ENCODE measurements at places on chromosomes 5 and 9.

DNA sequence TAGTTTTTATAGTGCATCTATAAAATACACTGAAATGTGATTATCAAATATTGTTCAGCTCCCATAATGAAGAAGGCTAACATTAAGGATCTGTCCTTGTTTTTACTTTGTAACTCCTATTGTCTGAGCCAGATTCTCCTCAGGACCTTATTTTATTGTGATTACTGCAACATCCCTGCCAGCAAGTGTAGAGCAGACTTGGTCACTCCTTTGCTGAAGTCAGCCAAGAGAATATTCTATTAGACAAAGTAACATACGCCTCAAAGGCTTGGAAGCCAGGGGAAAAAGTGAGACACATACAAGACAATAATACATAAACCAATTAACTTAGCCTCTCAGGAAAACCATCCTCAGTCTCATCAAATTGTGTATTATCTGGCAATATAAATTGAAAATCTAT lies 269.6 kb downstream of the ARL15 start:
- DNase-seq = no peak

- DNase-seq = no peak
Measured at GRCh38 chr9:80878556-80878955, 810.8 kb downstream of the TLE1 start.

- no peak for DNase-seq
Measured at GRCh38 chr9:35863583-35863982, 6.6 kb downstream of the OR13J1 start.

- DNase-seq = no peak
Measured at GRCh38 chr9:84439250-84439649, 98.7 kb upstream of the SLC28A3 start.

- DNase-seq = no peak
Measured at GRCh38 chr5:23367874-23368273, 139.5 kb upstream of the PRDM9 start.

DNA sequence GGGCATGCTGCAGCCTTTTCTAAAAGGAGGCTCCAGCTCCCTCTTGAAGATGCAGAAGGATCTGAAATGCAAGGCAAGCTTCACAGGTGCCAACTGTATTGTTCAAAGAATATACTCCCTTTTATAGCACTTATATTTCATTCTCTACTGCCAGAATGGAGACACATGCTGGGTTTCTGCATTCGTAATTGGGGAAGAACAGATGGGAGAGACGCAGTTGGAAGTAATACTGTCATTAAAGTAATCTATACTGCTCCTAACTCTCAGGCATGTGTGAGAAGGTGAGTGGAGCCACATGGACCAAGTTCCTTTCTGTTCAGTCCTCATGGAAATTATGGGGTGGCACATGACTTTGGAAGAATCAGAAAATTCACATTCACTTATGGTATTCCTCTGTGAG lies 226.4 kb downstream of the TRIM32 start:
- no peak for DNase-seq

GRCh38 chr5:172493002-172493401 lies 38.7 kb upstream of the SH3PXD2B start:
- DNase-seq = no peak
